ENCODE measurements at places on chromosomes 7 and 10. TPM values are rescaled to one million over a fixed set of nuclear protein-coding genes. Genes with fewer than 3 reads are reported as not detected.

The ECHDC3 gene
- total RNA-seq = 13.0 TPM

The ADAM12 gene
- total RNA-seq = not detected

The GARIN1A gene
- 0.49 TPM for total RNA-seq

- no peak for DNase-seq
Measured at GRCh38 chr7:129610709-129611245, 743 bp upstream of the NRF1 start.

- no peak for DNase-seq
Measured at GRCh38 chr7:36978461-36978860, 254.2 kb upstream of the AOAH start.

DNA sequence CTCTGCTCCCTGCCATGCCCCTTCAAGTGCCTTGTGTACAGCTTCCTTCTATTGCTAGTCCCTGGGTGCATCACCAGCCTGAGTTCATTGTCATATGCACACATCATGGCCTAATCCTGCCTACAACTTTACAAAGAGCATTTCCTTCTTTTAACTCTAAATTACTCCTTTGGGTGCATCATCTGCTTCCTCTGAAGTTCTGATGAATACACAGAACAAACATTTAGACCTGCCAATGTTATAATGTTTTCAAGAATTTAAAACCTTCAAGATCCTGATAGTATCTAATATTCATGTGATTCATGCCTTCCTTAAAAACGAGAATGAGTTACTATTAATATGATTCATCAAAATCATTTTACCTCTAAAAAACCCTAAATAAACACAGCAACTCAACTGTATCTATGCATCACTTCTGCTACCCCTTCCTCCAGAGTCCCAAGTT, 357.1 kb downstream of the MAGI2 start:
- no peak for DNase-seq

The TMEM213 gene
- not detected for total RNA-seq

The OR2A5 gene
- not detected for total RNA-seq

The SRRM3 gene
- total RNA-seq = 12.7 TPM

The FOXI2 gene
- total RNA-seq = not detected

DNA sequence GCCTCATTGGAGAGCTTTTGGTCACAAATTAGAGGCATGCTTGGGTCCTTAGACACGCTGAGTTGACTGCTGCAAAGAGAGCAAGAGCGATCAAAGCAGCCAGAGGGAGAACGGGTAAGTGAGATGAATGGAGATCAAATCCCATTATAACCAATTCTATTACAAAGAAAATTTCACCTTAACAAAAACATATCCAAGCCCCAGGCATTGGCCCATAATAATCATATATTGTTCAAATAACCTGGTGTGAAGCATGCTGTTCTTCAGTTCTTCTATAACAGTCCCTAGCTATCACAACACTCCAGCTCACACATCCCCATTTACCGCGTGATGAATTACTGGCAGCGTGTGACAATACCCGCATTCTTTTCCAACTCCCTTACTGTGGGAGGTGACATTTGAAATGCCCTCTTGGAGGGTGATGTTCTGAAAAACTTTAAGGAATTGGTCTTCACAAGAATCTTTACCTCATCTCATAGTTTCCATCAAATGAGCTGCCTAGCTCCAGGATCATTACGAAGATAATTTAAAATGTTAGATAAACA, 156.1 kb upstream of the PLXNA4 start:
- DNase-seq = no peak

DNA sequence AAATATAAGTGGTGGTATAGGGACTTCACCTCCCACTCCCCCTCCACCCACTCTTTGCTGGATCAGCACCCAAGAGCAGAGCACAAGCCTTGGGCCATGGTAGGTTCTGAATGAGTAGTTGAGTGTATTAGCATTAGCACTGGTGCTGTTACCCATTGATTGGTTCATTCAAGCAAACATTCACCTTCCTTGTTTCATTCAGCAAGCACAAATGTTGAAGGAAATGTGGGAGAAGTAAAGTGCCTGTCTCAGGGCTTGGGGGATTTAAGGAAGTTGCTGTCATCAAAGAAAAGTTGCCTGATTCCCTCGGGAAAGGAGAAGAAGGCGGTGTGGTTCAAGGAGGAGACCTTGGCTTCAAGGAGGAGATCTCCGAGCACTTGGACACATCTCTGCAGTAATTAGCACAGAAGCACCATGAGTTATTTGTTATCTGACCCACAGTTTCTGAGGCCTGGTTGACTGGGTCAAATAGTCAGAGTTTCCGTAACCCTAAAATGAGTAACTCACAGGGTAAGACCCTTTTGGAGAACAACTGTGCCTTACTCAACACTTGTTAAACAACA, 17.3 kb downstream of the IL2RA start:
- DNase-seq = no peak

GRCh38 chr7:49773936-49774458, 559 bp downstream of the VWC2 start:
- no peak for DNase-seq

- no peak for DNase-seq
Measured at GRCh38 chr10:2670864-2671263, 396.5 kb upstream of the PFKP start.

- DNase-seq = no peak
Measured at GRCh38 chr7:105613611-105614330, 32.5 kb upstream of the EFCAB10 start.
